Activated T-cell treated with anti-CD3 and anti-CD28 coated beads, Interleukin-2, amount 50 U/mL, for 4 hours (primary cell): ENCODE measurements at places on chromosomes 4 and X. TPM values are rescaled to one million over a fixed set of nuclear protein-coding genes. Genes with fewer than 3 reads are reported as not detected.

Gene PABPC1L2B
- total RNA-seq: not detected

Gene PHOX2B
- total RNA-seq: not detected

Gene AKAP14
- total RNA-seq: not detected

Gene KCTD8
- total RNA-seq: not detected

Gene TLR6
- total RNA-seq: 0.73 TPM

Gene PGAM4
- total RNA-seq: 0.37 TPM

Gene SLITRK4
- total RNA-seq: not detected

Gene TMEM271
- not detected for total RNA-seq

Gene DEFB131A
- total RNA-seq: not detected

Gene RADX
- total RNA-seq: 4.3 TPM

Gene PNPLA4
- total RNA-seq: 7.9 TPM

Gene FHIP1A
- total RNA-seq: 0.15 TPM

Gene CETN2
- 9.8 TPM for total RNA-seq

Gene RBM47
- 1.1 TPM for total RNA-seq

Gene HOPX
- 121 TPM for total RNA-seq

Gene TDO2
- not detected for total RNA-seq

Gene EFHC2
- total RNA-seq: not detected

Gene PNMA6F
- not detected for total RNA-seq

Gene GPR50
- total RNA-seq: not detected

Gene NDUFB11
- total RNA-seq: 100 TPM

Gene EFNB1
- total RNA-seq: 9.6 TPM

Gene SLC9B1
- 0.56 TPM for total RNA-seq

Gene CT45A1
- not detected for total RNA-seq

Gene MSX1
- not detected for total RNA-seq

Gene KCNE5
- 0.69 TPM for total RNA-seq

Gene ARX
- not detected for total RNA-seq

Gene NLGN3
- total RNA-seq: 0.43 TPM

Gene SRPK3
- total RNA-seq: not detected

Gene ZGRF1
- 16.8 TPM for total RNA-seq

Gene CT45A10
- not detected for total RNA-seq

Gene NUDT6
- 1.0 TPM for total RNA-seq

Gene CMC4
- total RNA-seq: 1.6 TPM

Gene NRK
- total RNA-seq: 0.03 TPM
